ENCODE measurements at places on chromosomes 4 and X.
A peak's percentile ranks its signal among the peaks of the same experiment; 100 is the strongest.

DNA sequence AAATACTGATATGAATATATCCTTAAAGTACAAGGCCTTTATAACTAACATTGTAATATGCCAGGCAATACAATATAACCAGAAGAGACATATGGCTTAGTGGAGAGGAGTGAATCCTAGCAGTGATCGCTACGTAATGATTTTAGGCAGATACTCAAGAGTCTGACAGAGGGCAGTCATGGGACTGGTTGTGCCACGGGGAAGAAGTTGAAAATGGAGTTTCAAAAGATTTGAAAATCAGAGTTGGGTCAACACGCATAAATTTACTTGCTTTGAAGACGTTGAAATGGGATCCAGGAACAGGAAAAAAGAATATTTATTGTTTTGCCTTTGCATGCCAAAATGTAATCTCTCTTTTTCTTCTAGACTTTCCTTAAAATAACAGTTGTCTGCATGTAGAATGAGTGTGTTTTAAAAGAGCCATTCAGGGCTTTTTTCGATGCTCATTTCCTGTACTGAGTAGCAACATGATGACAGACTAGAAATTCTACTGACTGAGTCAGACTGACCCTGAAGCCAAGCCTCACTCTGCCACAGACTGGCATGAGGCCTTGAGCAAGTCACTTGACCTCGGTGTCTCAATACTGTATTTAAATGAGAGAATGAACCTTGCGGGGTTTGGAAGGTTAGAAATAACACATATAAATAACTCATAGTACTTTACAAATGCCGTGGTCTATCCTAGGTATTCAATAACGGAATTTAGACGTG lies 8.1 kb upstream of the SMS start:
- peak; percentile 80 for DNase-seq

DNA sequence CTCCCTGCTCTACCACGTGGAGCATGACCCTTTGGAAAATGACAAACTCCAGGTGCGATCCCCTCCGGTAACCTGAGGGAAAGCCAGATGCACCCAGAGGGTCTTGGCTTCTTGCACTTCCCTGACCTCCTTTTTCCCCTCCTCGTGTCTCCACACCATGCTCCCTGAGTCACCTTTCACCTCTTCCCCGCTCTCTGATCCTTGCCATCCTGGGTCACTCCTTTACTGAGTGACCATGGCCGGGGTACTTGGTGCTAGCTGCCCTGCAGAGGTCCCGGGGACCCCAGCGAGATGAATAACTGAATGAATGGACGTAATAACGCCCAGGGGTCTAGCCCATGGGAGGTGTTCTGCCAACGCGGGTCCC lies 401 bp upstream of the ZFP92 start:
- DNase-seq = no peak

DNA sequence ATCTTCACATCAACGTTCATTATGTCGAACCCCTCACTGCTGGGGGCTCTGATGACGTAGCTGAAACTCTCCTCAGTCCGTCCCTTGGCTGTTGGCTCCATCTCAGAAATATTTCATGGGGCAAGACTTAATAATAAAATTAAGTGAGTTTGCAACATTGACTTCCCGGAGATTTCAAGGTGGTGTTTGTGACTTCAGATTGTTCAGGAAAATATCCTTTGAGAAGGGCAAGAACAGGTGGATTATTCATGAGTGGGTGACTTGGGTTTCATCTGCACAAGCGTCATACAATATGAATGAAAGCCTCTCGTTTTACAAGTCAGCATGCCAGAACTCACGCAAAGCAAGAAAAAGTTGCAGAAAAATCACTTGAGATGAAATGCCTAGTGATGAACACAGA lies at the start of gene C4orf50:
Gene C4orf50, minus strand, starts transcription at position 101 of the 400 bp plus-strand sequence.
- DNase-seq = no peak

DNA sequence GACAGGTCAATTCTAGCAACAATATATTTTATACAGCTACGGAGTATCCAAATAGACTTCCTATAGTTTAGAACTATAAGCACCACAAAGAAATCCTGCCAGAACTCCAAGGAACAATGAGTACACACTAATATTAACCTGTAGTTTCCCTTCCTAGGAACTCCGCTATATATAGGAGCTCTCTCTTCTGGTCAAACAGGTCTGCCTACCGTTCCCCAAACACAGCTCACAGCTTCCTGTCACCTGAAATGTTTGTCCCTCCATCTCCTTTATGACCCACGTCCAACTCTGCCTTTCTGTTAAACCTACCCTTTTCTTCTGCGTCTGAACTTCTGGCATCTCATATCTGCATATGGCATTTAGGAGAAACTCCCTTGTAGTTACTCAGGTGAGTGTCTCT lies 10.5 kb upstream of the GJB1 start:
- no peak for DNase-seq

DNA sequence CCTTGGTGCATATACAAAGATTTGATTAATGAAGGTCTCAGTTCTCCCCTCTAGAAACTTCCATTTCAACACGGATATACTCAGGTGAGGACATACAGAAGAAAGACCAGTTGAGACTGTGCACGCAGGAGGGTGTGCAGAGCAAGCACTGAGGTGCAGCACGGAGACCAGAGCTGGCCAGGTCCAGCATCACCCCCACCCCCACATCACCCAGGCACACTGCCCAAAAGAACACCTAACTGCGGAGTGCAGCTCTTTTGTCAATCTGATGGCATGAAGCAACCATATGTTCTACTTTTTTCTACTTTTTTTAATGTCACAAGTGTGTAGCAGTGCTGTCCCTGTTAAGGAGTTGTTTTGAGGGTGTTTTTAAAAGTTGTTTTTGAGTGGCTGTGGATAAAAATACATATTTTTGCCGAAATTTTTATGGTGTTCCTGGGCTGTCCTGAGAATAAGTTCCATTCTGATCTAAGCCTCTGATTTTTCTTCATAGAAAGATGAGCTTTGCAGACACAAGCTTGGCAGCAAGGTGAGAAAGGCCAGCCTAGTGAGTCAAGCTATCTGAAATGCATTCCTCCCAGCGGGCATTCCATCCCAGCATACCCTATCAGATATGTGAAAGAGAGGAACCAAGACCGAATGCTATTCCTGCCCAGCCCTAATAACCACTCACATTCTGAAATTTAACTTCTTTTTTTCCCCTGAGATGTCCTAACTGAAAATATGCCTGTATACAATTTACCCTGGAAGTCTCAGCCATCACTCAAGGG lies 173.7 kb downstream of the PTTG2 start:
- DNase-seq = no peak

- DNase-seq = no peak
Observed at GRCh38 chr4:48032721-48033120, 16.1 kb downstream of the NIPAL1 start.

DNA sequence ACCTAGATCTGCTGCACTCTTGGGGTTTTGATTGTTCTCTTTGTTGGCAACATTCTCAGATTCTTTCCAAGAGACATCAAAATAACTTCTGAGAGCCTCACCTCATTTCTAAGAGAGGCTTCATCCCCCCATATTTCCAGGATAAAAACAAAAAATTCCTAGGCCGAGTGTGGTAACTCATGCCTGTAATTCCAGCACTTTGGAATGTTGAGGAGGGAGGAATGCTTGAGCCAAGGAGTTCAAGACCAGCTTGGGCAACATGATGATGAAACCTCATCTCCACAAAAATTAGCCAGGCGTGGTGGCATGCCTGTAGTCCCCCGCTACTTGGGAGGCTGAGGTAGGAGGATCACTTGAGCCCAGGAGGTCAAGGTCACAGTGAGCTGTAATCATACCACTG lies 477.0 kb downstream of the INPP4B start:
- no peak for DNase-seq

- DNase-seq = no peak
Observed at GRCh38 chr4:105196523-105197145, 50.0 kb downstream of the TET2 start.

DNA sequence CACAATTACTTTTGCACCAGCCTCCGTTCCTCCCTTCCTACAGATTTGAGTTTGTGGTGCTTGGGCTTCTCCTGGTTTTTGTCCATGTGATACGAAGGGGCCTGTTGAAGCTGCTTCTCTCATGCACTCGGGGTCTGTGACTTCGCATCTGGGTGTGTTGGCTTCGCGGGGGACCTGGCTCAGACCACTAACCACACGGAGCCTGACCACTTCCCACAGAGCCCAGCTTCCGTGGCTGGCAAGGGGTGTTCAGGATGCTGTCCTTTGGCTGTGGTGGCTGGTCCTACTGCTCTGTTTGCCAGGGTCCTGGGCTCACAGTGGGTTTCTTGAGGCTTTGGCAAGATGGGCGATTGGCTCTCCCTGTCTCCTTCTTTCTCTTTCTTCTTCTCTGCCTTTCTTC lies 19.8 kb upstream of the XG start:
- no peak for DNase-seq

DNA sequence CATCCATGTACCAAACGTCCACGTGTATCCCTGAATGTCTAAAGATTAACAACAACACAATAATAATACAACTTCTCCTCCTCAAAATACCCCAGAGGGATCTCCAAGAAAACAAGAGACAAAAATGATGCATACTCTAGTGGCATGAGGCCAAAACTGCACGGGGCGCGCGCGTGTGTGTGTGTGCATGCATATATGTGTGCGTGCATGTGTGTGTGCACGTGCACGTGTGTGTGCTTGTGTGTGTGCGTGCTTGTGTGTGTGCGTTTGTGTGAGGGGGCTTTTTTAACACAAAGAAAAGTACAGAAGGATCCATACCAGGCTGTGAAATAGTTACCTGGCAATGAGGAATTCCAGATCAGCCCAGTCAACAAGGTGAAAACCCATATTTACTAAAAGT lies 48.5 kb downstream of the PRKX start:
- DNase-seq = no peak

DNA sequence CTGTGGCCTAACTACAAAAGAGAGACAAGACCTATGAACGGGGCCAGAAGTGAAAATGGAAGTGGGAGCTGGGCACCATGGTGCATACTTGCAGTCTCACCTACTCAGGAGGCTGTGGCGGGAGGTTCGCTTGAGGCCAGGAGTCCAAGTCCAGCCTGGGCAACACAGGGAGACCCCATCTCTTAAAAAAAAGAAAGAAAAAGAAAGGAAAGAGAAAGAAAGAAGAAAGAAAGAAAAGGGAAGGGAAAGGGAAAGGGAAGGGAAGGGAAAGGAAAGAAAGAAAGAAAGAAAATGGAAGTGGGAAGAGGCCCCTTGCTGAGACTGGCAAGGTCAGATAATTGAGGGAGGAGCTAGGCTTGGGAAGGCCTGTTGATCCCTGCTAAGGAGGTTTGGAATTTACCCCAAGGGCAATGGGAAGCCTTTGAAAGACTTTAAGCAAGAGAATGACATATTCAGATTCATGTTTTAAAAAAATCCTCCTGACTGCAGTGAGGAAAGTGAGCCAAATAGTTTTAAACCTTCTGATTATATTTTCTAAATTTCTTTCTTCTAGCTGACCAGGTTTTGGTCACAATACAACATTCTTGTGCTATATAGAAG lies 17.7 kb upstream of the HERC5 start:
- DNase-seq = peak; percentile 1

GRCh38 chr4:151922306-151922705 lies 161.5 kb upstream of the GATB start:
- DNase-seq = peak; percentile 14

Data from AG09309 (cell line).